HepG2 (cell line): ENCODE measurements at places on chromosomes 11 and 22. TPM values are rescaled to one million over a fixed set of nuclear protein-coding genes. Genes with fewer than 3 reads are reported as not detected.

GRCh38 chr22:46366801-46367706, 31.5 kb downstream of the TRMU start:
- H3K27me3 ChIP-seq, result no peaks in the 10 kb centered on the region
- H3K4me3 ChIP-seq, result no peak overlapping the region
- H3K36me3 ChIP-seq, result no peaks in the 10 kb centered on the region
- peaks cover 47% of the 10 kb centered on the region for H3K4me1 ChIP-seq
- no peak overlapping the region for H3K27ac ChIP-seq

GRCh38 chr11:12524865-12525264, 147.5 kb downstream of the PARVA start:
- no peak for DNase-seq
- no peaks in the 10 kb centered on the region for H3K27me3 ChIP-seq
- no peaks in the 10 kb centered on the region for H3K4me1 ChIP-seq
- no peak overlapping the region for H3K27ac ChIP-seq
- H3K36me3 ChIP-seq, result no peaks in the 10 kb centered on the region

MS4A2 gene
- total RNA-seq, result not detected in 2 replicates

GRCh38 chr22:28230671-28231070, 311.6 kb upstream of the PITPNB start:
- H3K36me3 ChIP-seq, result no peaks in the 10 kb centered on the region
- H3K4me1 ChIP-seq, result peaks cover 15% of the 10 kb centered on the region
- no peak overlapping the region for H3K27ac ChIP-seq
- DNase-seq, result no peak
- H3K27me3 ChIP-seq, result no peaks in the 10 kb centered on the region

APOBEC3B gene
- total RNA-seq, result 8.8 and 13.9 TPM in 2 replicates
